Left renal pelvis (tissue), 4 donors: ENCODE measurements at places on chromosomes 12 and 14.

- no peak for DNase-seq
Observed at GRCh38 chr12:123109319-123109772, 41.5 kb downstream of the PITPNM2 start.

DNA sequence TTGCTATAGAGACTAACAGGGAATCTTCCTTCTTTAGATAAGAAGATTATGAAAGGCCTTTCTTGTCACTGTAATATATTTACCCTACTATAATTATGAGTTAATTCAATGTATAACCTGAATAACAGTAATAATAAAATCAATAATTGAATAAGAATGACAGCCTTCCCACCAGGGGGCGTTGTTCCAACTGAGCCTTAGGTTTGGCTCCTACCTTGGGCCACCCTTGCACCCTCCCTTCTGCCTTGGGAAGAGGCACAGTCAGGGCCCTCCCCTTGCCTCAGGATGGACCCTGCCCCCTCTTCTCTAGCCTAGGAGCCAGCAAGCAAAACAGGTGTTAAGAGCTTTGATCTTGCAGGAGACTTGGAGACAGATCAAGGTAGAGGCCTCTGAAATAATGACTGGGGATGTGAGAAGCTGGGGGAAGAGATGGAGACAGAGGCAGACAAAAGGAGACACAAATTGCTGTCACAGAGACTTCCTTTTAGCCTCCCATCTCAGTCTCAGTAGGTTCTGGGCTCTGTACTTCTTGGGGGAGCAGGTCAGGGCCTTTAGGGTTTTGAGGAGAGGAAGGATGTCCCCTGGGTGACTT, 40.1 kb upstream of the CISTR start:
- no peak for DNase-seq

- no peak for DNase-seq
Observed at GRCh38 chr12:123055281-123055766, 74.8 kb downstream of the ARL6IP4 start.

GRCh38 chr12:105352052-105352451, 21.6 kb downstream of the C12orf75 start:
- DNase-seq = no peak

GRCh38 chr14:49593016-49593415, 5.7 kb upstream of the LRR1 start:
- DNase-seq = no peak

GRCh38 chr12:24678436-24678835, 270.5 kb downstream of the BCAT1 start:
- DNase-seq = no peak
